ENCODE measurements at places on chromosomes 1 and 21. TPM values are rescaled to one million over a fixed set of nuclear protein-coding genes. Genes with fewer than 3 reads are reported as not detected.

DNA sequence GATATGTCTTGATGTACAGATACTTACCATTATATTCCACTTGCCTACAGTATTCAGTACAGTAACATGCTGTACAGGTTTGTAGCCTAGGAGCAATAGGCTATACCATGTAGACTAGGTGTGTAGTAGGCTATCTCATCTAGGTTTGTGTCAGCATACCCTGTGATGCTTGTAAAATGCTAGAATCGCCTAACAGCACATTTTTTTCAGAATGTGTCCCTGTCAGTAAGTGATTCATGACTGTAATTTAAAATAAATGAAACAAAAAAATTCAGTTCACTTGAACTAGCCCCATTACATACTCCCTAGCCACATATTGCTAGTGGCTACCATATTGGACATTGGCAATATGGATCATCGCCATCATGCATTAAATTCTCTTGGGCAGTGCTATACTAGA, 51.3 kb downstream of the CLIC4 start:
- no peak for DNase-seq

DNA sequence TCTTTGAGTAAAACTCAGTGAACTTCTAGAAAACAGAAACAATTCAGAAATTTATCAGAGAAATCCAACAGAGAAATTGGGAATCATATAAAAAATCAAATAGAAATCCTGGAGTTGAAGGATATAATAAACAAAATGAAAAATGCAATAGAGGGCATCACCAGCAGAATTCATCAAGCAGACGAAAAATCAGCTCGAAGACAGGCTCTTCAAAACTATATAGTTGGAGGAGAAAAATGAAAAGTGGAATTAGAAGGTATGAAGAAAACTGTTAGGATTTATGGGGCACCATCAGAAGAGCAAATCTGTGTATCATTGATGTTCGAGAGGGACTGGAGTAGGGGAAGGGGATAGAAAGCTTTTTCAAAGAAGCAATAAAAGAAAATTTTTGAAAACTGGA, 121.5 kb upstream of the GPR52 start:
- DNase-seq = no peak

Gene PTGS2
- 4.6 TPM for total RNA-seq

Gene CR1L
- not detected for total RNA-seq
